ENCODE measurements at places on chromosomes 2 and 18.

GRCh38 chr2:229715895-229716507, 1.6 kb upstream of the DNER start:
- no peak for DNase-seq

- DNase-seq: no peak
Observed at GRCh38 chr2:46813020-46813415, 102.6 kb downstream of the MCFD2 start.

GRCh38 chr18:40925071-40925541, 1029.9 kb upstream of the PIK3C3 start:
- no peak for DNase-seq

DNA sequence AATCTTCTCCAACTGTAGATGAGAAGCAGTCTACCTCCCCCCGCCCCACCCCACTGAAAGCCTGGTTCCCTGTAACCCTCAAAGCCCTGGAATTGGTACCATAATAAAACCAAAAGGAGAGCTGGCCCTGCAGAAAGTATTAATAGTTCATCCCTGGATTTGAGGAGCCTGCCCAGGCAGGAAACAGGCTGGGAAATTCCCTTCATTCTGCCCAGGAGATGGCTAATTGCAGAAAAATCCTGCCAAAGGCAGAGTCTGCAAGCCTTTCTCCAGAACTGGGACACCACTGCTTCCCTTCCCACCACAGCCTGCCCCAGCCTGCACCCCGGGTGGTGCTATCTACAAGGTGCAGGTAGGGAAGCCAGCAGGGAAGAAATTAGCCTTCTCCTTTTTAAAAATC, 16.3 kb downstream of the GKN2 start:
- no peak for DNase-seq

GRCh38 chr2:150944315-150944714, 317.3 kb downstream of the RBM43 start:
- no peak for DNase-seq

DNA sequence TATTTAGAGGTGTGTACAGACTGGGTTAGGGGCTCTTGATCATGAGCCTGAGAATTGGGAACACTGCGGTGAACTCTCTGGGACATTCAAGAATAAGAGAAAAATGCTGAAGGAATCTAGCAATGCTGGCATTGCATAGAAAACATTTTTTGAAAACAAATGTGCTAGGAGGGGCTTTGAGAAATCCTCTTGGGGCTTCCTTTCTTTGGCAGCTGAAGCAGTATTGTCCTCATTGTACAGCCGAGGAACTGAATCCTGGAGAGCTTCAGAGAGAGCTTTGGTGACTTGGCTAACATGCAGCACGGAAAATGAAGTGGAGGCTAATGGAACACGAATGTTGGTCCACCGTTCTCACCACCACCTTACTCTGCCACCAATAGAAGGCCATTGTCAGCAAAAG, 107.3 kb upstream of the EFEMP1 start:
- no peak for DNase-seq

DNA sequence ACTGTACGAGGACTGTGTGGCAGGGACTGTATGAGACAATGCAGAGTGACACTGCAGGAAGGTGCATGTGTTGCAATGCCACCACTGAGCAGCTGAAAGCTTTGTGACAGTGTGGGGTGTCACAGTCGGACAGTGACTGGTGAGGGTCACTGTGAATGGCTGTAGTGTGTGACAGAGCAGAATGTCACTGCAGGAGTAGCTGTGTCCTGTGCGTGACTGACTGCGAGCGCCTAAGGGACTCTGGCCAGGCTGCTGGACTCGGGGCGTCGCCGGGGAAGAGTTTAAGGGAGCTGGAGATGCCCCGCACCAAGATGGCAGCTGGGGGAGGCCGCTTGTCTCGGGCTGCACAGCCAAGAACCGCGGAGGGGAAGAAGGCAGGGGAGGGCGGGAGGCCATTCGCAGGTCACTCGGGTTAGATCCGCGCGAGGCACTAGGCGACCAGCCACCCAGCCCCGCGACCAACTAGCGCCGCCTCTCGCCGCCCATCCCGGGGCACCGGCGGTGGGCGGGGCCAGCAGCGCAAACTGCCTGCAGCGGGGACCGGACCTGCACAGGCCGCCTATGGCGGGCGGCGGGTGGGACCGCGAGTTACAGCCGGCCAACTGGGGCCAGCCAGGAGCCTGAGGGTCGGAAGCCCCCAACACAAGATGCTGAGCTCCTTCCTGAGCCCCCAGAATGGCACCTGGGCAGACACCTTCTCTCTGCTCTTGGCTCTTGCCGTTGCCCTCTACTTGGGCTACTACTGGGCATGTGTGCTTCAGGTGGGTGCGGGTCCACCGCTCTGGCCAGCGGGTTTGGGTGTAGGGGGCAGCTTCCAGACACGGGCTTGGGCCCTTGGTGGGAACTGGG, at the start of gene ABHD1:
Gene ABHD1, plus strand, starts transcription at position 514 of the 849 bp plus-strand sequence. Its CDS starts 134 bp downstream, at position 648.
- DNase-seq: peak; percentile 43

- no peak for DNase-seq
Observed at GRCh38 chr2:145846982-145847381, 1327.1 kb upstream of the ZEB2 start.

DNA sequence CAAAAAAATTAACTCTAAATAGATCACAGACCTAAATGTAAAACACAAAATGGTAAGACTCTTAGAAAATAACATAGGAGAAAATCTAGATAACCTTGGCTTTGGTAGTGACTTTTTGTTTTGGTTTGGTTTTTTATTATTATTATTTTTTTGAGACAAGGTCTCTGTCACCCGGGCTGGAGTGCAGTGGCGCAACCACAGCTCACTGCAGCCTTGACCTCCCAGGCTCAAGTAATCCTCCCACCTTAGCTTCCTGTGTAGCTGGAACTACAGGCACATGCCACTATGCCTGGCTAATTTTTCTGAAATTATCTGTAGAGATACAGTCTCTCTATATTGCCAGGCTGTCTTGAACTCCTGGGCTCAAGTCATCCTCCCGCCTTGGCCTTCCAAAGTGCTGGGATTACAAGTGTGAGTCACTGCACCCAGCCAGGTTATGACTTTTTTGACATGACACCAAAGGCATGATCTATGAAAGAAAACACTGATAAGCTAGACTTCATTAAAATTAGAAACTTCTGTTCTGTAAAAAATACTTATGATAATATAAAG, 88.0 kb downstream of the HNRNPLL start:
- no peak for DNase-seq

GRCh38 chr2:9269695-9270360, 63.2 kb downstream of the ASAP2 start:
- no peak for DNase-seq

GRCh38 chr2:199596549-199596948, 138.8 kb upstream of the SATB2 start:
- peak; percentile 19 for DNase-seq
